ENCODE measurements at places on chromosomes 7 and 10.

- DNase-seq: no peak
These were observed 189.0 kb upstream of the CELF2 start for GRCh38 chr10:10828623-10829022.

DNA sequence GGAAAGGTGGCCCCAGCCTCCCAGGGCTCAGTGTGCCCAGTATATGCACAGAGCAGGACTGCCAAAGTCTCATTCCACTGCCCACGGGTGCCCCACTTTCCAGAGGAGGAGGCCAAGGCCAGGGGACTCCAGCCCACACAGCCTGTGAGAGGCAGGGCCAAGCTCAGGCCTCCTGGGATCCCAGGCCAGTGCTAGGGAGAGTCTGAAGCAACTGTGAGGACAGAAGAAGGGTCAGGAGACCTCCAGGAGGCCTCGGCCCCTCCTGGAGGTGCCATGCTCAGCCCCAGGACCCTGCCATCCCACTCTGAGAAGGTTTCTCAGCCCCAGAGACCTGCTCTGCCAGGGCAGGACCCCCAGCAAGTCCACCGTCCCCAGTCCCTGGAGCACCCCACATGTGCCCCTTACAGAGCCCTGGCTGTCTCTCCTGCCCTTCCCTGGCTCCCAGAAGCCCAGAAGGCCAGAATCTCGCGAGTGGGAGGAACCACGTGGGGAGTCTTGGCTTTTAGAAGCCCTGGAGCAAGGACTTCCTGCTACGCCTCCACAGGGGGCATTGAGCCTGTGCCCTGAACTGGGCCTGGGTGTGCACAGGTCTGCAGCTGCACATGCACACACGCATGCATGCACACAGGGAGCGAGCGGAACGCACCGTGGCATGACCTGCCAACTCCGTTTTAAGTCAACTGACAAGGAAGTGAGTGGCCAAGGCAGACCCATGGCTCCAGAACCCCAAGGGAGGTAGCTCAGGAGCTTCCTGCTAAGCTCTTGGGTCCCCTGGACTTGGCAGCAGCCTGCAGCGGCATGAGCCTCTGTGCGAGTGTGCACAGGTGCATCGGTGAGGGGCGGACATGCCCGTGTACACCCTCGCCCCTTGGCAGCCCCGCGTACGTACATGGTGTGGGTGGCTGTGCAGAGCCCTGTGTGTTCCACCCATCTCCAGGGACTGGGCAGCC, 33.6 kb downstream of the ZCCHC24 start:
- DNase-seq: no peak

DNA sequence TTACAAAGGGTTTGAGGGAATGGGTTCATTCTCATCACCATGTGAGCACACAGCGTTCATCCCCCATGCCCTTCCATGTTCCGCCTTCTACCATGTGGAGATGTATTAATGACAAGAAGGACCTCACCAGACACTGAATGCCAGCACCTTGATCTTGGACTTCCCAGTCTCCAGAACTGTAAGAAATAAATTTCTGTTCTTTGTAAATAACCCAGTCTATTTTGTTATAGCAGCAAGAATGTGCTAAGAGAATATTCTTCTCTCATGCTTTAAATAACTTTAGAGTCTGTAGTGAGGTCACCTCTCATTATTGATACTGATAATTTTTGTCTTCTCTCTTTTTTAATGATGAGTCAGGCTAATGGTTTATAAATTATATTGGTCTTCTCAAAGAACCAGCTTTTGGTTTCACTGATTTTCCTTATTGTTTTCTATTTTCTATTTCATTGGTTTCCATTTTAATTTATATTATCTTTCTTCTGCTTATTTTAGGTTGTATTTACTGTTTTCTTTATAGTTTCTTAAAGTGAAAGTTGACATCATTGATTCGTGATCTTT, 3.1 kb upstream of the PDIA4 start:
- DNase-seq: no peak

GRCh38 chr7:6640246-6640721, 3.2 kb downstream of the ZNF316 start:
- no peak for DNase-seq

GRCh38 chr10:99673492-99673891, 14.2 kb downstream of the ENTPD7 start:
- DNase-seq: no peak

Data from HL-60 (cell line).